ENCODE measurements at places on chromosomes 1 and 21. TPM values are rescaled to one million over a fixed set of nuclear protein-coding genes. Genes with fewer than 3 reads are reported as not detected.

The WLS gene
- total RNA-seq = 57.5 TPM

DNA sequence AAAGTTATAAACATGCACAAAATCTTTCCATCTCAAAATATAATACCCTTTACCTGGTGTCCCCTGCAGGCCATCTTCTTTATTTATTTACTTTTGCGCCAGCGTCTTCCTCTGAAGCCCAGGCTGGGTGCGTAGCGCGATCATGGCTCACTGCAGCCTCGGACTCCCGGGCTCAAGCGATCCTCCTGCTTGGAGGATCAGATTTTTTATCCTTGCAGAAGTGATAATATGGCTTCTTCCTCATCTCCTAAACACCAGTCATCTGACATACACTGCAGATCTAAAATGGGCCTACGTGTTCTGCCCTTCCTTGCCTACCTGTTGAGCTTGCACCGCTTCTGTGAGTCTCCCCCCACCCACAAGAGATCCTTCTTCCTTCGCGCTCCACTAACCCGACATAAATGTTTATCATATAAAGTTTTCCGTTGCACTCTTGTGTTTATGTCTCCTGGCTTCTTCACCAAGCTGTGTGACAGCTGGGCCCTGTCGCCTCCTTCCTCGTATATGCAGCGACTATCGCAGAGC, 506 bp upstream of the SRP9 start:
- no peak for DNase-seq

- DNase-seq = no peak
Measured at GRCh38 chr1:61282387-61282786, 200.0 kb downstream of the NFIA start.

DNA sequence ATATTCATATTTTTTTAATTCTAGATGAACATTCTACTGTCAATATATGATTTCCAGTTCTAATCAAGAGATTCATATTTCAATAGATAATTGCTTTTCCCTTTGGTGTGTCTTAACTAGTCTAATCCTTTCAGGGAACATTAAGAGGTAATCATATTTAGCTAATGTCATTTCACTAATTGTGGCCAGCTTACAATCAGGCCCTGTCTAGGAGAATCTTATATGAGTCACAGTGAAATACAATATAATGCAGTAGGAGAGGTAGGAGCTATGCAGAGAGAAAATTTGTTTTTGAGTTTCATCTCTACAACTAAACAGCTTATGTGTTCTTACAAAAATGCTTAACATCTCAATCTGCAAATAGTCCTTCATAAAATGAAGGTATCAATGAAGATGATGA, 85.9 kb downstream of the DPYD start:
- DNase-seq = peak; percentile 5

- DNase-seq = no peak
Measured at GRCh38 chr1:222057162-222057561, 315.3 kb upstream of the DUSP10 start.

The MEX3A gene
- 5.8 TPM for total RNA-seq

DNA sequence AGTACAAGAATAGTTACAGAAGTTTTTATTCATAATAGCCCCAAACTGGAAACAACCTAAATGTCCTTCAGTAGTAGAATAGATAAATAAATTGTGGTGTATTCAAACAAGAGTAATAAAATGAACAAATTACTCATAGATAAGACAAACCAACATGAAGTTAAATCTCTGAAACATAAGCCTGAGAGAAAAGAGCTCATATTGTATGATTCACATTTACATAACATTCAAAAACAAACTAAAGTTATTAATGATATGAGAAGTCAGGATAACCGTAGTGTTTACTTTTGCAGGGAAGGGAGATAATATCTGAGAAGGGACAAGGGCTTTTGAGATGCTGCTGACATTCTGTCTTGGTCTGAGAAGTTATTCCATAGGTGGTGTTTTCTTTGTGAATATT, 13.5 kb downstream of the STPG1 start:
- DNase-seq = no peak

The ZNF670 gene
- 6.0 TPM for total RNA-seq

The HMGN2 gene
- 722 TPM for total RNA-seq

DNA sequence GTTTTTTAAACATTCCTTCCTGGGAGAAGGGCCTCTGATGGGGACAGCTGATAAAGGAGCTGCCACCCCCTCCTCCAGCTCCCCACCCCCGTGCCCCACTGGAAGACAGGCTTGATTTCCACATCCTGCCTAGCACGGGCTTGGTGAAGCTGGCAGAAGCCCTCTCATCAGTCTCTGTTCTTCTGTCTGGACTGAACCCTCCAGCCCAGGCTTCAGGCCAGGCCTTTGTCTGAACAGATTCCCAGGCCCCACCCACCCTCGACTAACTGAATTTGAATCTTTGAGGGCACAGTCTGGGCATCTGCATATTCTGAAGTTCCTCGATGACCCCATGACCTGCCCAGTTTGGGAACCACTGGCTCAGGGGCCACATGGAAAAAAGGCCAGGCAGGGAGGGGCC, 75.3 kb downstream of the CD58 start:
- no peak for DNase-seq

- no peak for DNase-seq
Measured at GRCh38 chr1:44785029-44785380, 3.0 kb downstream of the BEST4 start.

DNA sequence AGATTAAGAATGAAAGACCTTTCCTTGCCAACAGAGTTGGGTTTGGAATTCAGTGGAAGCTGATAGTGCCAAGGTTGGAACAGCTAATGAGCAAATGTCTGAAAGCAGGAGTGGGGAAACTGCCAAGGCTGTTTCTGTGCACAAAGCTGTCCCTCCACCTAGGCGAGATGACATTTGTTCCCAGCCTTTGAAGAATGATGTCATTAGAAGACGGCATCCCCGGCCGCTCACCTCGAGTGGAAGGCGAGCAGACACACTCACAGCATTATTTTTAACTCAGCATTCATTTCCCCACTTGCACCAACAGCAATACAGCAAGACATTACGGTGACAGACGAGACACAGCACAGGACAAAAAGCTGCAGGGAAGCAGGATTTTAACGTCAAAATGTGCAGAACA, 463.9 kb downstream of the PCP4 start:
- DNase-seq = no peak

DNA sequence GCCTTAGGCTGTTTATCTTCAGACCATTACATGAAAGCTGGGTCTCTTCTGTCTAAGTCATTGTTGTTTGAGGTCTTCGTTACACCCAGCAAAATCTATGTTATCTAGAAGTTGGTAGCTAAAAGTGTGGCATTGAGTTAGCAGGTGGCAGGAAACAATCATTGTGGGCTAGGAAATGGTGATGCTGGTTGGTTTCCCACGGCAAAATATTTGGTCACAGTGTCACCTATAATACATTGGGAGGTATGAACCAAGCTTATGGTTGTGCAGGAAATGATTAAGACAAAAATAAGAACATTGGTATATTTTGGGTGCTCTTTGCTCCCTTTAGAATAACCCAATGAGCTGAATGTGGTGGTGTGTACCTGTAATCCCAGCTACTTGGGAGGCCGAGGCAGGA, 169.7 kb downstream of the TRIM33 start:
- peak; percentile 91 for DNase-seq

The NEGR1 gene
- 8.8 TPM for total RNA-seq

The ADGRB2 gene
- total RNA-seq = 22.6 TPM

DNA sequence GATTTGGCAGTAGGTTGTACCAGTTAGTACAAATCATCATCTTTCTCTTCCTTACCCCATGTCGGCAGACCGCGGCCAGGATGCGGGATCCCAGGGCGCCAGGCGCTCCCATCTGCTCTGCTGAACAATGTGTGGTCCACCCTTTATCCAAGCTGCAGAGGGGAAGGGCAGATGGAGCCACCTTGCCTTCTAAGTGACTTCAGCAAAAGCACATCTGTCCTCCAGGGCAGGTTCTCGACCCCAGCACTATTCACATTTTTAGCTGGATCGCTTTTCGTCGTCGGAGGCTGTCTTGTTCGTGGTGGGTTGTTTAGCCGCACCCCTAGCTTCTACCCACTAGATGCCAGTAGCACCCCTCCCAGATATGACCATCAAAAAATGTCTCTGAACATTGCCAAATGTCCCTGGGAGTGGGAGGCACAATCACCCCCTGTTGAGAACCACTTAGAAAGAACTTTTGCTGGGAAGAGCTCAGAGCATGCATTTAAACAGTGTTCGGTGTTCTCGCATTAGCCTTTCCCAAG, 58.1 kb upstream of the SIM2 start:
- no peak for DNase-seq

GRCh38 chr1:192350356-192350755, 33.6 kb downstream of the RGS21 start:
- peak; percentile 42 for DNase-seq

- DNase-seq = no peak
Measured at GRCh38 chr1:8382051-8382505, 64.2 kb downstream of the SLC45A1 start.

The ATPAF1 gene
- total RNA-seq = 42.1 TPM

DNA sequence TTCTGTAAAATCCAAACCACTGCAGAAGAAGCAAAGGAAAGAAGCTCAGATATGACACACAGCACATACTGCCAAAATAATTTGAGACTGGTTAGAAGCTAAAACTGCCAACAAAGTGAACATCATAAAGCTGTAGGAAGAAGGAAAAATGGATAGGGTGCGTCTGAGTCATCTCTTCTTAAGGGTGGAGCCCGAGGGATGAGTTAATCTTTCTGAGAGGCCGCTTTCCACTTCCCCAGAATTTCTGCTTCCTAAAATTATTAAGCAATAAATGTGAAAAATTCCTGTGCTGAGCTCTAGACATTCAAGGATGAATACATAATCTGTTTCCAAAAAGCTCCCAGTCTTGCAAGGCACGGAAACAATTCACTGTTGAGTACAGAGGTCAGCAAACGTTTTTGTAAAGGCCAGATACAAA, 20.1 kb downstream of the PPT1 start:
- DNase-seq = peak; percentile 76

The TSPEAR gene
- not detected for total RNA-seq

The PRR9 gene
- not detected for total RNA-seq

DNA sequence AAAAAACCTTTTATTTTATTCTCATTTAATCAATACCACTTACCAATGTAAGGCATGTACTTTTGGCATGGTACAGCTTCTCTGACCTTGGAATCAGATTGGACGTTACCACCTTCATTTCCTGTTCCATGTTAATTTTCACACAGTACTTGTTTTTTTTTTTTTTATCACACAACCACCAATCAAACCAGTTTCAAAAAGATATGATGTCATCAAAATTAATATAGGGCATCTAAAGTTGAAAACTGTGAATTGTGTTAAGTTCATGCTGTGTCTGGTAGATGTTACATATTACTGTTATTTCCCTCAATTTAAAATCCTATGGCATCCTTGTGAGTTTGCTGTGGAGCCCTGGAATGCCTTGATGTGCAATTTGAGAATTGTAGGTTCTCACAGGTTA, 85.1 kb downstream of the NPHS2 start:
- no peak for DNase-seq

GRCh38 chr1:19894218-19894617, 12.0 kb downstream of the OTUD3 start:
- DNase-seq = no peak

- DNase-seq = no peak
Measured at GRCh38 chr1:186957314-186957713, 128.6 kb downstream of the PLA2G4A start.

The PERM1 gene
- total RNA-seq = not detected

DNA sequence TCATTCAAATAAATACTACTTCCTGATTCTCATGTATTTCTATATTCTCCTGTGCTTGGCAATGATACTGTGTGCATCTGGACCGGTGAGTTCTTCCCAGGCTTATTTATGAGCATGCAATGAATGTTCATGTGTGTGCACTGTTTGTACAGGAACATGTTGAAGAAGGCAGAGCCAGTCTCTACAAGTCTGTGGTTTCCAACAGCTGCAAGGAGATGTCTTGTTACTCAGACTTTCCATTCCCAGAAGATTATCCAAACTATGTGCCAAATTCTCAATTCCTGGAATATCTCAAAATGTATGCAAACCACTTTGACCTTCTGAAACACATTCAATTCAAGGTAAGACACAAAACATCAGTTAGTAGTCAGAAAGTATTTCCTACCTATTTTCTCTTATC, 19.1 kb downstream of the FMO1 start:
- peak; percentile 53 for DNase-seq

DNA sequence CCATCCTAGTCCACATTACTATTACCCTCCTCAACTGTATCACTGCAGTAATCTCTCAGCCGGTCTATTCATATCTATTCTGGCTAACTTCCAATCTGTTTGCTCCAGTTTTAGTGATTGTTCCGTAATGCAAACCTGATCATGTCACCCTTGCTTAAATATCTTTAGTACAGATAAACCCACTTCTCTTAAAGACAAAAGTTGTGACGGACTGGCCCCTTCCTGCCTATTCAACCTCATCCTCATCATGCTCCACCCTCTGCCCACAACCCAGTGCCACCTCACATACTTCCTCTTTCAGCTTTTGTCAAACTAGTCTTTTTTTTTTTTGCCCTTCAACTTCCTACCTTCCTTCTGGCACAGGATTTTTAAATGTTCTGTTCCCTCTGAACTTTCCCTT, 2.8 kb upstream of the C1orf162 start:
- DNase-seq = no peak

- no peak for DNase-seq
Measured at GRCh38 chr1:89719502-89720306, 86.8 kb downstream of the LRRC8C start.

DNA sequence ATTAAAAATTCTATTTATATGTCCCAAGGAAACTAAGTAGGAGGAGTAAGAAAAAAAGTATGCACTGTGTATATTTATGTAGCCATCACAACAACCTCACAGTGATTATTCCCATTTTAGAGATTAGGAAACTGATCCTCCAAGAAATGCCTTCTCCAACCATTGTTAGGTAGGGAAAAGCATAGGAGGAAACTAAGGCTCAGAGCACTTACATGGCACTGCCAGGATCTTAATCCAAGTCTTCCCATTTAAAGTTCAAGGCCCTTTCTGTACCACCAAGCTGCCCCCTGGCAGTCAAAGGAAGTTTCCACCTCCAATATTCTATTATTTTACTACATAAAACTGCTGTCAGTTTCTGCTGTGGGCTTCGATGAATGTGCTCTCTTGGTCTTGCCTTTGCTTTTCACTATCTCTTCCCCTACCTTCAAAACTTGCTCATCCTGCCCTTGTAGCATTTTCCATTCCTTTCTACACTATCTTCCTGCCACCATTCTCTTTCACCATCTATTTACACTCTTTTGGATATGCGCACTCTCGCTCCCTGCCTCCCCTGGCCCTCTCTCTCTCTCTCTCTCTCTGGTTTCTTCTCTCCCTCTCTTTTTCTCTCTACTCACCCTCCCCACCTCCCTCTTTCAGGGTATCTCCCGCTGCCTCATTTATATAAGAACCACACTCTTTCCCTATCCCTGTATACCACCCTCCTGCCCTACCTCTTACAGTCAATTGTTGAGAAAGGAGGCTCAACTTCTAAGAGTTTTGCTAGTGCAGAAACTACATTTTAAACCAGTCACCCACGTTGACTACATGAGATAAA, 34.0 kb downstream of the PUM1 start:
- no peak for DNase-seq

- DNase-seq = no peak
Measured at GRCh38 chr1:170662561-170663403, 1.1 kb upstream of the PRRX1 start.

- DNase-seq = no peak
Measured at GRCh38 chr1:6495041-6495441, 3.6 kb upstream of the PLEKHG5 start.
